ENCODE measurements at places on chromosomes 3 and 15. TPM values are rescaled to one million over a fixed set of nuclear protein-coding genes. Genes with fewer than 3 reads are reported as not detected.
A peak's percentile ranks its signal among the peaks of the same experiment; 100 is the strongest.

DNA sequence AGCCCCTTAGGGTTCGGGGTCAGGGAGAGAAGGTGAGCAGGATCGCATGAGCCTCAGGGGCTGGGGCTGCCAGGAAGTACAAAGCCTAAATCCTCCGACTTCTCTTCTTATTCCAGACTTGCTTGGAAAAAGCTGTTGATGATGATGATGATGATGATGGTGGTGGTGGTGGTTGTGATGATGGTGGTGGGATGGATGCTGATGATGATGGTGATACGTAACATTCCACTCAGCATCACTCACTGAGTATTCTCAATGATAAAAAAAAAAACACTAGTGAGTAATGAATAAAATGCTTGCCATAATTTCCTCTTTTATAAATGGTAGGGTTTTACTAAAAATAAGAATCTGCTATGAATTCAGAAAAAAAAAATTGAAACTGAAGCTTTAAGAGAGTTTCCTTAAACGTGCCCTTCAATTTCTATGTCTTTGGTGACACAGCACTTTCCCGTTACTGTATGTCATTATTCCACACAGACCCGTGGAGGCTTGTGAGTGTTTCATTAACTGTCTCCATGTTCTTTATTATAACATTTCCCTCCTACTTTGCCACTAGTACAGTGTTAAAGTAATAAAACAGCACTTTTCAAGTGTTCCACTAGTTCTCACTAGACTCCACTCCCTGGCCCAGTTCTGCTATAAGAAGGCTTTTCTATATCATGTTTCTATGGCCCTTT, 5.4 kb upstream of the ACAN start:
- DNase-seq, result no peak

The ITPKA gene
- total RNA-seq, result 0.29 TPM

- DNase-seq, result peak; percentile 60
Observed at GRCh38 chr3:188262913-188263683, 109.1 kb downstream of the LPP start.

The PLAAT1 gene
- not detected for total RNA-seq

DNA sequence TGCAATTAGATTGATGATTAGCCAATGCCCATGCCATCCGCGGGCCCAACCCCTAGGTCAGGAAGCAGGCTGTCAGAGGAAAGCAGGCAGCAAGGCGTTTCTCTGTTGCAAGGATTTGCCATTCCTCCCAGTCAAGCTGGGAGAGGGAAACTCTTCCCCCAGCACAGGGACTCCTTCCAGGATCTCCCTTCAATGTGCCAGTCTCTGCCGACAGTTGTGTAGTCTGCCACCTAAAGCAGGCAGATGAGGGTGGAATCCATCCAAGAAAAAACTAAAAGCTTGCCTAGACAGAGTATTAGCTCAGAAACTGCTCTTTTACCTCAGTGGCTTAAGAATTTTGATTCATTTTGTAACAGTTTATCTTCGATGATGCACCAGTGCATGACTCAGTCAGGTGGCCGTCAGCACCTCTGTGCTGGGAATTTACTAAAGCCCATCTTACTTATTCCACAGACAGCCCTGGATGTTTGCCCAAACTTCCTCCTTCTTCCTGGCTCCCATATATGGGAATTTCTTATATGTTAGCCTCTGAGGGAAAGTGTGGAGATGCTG, 501.5 kb upstream of the THBS1 start:
- no peak for DNase-seq

The ALS2CL gene
- 28.7 TPM for total RNA-seq

The NT5DC2 gene
- total RNA-seq, result 33.0 TPM

The SLC6A1 gene
- 2.3 TPM for total RNA-seq

- DNase-seq, result no peak
Observed at GRCh38 chr3:43307226-43307625, 20.9 kb downstream of the SNRK start.

DNA sequence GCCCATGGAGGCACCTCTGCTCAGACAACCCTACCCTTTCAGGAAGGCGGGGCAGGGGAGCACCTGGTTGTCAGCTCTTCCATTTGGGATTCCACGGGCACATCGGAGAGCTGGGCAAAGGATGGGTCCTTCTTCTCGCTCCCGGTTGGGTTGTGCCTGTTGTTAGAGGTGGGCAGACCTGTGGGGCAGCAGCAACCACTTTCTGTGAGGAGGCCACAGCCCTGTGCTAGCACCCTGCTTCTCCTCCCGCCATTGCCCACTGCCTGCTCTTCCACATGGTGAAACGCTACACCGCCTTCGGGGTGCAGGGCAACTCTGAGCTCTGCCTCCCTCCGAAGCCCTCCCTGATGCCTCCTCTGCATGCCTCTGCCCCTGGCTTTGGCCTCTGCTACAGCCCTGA, 7.0 kb upstream of the HHATL start:
- DNase-seq, result peak; percentile 62

The ABHD10 gene
- total RNA-seq, result 21.6 TPM

GRCh38 chr3:151297429-151297828, 19.1 kb upstream of the P2RY14 start:
- DNase-seq, result no peak

The PLA1A gene
- total RNA-seq, result 2.1 TPM
